ENCODE measurements at places on chromosomes 7 and 10.

- no peak for DNase-seq
Measured at GRCh38 chr10:16117305-16117695, 257.0 kb upstream of the MINDY3 start.

- DNase-seq = no peak
Measured at GRCh38 chr7:44447874-44448425, 42.5 kb downstream of the NUDCD3 start.

DNA sequence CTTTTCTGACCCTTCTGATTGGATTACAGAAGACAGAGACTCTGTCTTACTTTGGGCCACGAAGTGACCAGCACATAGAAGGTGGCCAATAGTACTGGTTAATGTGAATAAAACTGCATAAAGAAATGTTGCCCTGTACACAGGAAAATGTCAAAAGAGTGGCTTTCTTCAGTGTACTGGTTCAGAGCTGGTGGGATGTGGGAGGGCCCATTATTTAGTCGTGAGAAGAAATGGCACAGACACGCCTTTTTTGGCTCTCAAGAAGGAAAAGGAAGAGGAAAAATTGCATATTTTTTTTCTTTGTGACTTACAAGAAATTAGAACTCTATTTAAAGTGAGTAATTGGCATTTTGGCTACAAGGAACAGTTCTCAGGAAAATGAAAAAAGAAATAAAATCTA is 129.7 kb downstream of the DGKI start:
- DNase-seq = no peak

DNA sequence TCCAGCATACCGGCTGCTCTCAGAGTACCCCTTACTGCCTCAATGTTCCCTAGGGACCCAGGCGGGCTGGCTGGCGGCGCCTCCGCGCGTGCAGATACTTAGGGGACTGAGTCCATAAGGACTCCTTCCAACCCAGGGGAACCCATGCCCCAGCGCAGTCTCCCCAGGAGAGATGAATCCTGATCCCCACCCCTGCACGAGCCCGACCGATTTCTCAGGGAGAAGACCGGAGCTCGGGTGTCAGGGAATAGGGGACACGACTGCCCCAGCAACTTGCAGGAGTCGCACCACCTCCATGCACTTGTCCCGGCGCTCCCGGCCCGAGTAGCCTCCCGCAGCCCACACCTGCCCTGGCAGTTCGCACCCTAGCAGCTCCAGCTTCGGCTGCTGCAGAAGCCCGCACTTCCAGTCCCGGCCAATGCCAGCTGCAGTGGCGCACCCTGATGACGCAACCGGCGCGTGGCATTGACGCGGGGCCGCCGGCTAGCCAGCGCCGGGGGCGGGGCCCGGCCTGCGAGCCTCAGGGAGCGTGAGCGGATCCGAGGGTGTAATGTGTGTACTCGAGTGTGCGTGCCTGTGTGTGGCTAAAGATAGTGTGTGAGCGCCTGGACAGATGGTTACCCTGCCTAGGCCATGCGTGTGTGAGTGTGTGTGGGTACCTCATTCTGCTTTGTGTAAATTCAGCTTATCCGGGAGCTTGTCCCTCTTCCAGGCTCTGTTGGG is at the start of gene GPAM:
Gene GPAM (minus strand): TSS at position 437 of the 723 bp plus-strand sequence. CDS start 1,981 bp downstream, outside the sequence.
- DNase-seq = peak; percentile 99

- no peak for DNase-seq
Measured at GRCh38 chr7:36748017-36748487, 23.8 kb upstream of the AOAH start.

DNA sequence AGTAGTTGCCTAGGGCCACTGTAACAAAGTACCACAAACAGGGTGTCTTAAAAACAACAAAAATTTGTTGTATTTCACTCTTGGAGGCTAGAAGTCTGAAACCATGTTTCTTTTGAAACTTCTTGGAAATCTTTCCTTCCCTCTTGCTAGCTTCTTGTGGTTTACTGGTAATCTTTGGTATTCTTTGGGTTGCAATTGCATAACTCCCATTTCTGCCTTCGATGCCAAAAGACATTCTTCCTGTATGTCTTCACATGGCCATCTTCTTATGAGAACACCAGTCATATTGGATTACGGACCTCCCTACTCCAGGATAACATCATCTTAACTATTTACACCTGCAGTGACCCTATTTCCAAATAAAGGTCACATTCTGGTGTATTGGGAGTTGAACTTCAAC is 357.4 kb downstream of the PPP1R3A start:
- DNase-seq = no peak

- DNase-seq = no peak
Measured at GRCh38 chr7:109044691-109045090, 475.0 kb downstream of the DNAJB9 start.

- DNase-seq = no peak
Measured at GRCh38 chr10:127813290-127813689, 76.3 kb downstream of the FOXI2 start.

GRCh38 chr7:115635876-115636275 is 394.7 kb downstream of the TFEC start:
- no peak for DNase-seq

DNA sequence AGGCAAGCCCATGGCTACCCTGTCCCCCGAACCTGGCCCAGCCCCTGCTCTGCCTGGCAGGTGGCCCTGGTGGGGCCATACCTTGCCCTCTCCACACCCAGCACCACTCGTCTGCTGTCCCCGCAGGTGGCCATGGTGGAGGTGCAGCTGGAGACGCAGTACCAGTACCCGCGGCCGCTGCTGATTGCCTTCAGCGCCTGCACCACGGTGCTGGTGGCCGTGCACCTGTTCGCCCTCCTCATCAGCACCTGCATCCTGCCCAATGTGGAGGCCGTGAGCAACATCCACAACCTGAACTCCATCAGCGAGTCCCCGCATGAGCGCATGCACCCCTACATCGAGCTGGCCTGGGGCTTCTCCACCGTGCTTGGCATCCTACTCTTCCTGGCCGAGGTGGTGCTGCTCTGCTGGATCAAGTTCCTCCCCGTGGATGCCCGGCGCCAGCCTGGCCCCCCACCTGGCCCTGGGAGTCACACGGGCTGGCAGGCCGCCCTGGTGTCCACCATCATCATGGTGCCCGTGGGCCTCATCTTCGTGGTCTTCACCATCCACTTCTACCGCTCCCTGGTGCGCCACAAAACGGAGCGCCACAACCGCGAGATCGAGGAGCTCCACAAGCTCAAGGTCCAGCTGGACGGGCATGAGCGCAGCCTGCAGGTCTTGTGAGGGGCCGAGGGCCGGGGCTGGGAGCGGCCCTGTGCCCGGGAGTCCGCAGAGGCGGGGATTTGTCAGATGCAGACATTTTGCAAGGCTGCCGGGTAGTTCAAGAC is 13.2 kb downstream of the ORAI2 start:
- no peak for DNase-seq

DNA sequence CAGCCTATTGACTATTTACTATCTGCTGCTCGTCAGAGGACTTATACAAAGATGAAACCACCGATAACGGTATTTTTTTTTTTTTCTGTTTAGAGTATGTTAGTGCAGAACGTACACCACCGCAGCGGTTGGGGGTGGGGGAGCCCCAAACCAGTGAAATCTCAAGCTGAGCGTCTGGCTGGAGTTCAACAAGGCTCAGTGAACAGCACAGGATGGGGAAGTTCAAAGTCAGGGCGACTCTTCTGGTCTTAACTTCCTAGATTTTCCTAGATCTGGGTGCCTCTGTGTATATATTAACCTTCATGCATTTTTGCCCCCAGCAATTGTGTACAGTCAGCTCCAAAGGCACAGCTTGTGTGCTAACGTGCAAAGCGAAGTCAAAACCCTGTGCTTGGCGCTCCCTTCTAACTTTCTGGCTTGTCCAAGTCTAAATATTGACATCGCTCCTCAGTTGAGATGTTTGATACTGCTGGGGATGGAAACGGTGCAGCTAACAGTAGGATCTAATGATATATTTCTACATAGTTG is 1.1 kb downstream of the RHOBTB1 start:
- DNase-seq = no peak

DNA sequence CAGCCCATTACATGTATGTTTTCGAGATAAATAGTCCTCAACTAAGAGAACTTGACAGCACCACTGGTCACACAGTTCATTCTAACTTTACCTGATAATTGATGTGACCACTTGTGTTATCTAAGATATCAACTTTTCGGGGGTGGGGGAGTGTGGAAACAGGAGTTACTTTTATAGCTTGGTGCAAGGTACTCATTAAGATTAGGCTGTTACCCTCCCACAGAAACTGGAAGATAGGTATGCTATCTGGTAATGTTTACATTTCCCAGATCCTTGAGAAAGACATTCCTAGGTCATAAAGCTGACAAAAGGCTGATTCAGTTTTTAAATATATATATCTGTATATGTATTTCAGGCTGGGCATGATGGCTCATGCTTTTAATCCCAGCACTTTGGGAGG is 11.1 kb downstream of the ERVW-1 start:
- no peak for DNase-seq

- no peak for DNase-seq
Measured at GRCh38 chr7:12889391-12889790, 202.0 kb downstream of the ARL4A start.

GRCh38 chr10:117134056-117134305 is 4.1 kb downstream of the VAX1 start:
- DNase-seq = no peak

- DNase-seq = no peak
Measured at GRCh38 chr7:22287412-22287811, 69.5 kb downstream of the RAPGEF5 start.

- DNase-seq = no peak
Measured at GRCh38 chr10:56586461-56586891, 225.4 kb upstream of the ZWINT start.

DNA sequence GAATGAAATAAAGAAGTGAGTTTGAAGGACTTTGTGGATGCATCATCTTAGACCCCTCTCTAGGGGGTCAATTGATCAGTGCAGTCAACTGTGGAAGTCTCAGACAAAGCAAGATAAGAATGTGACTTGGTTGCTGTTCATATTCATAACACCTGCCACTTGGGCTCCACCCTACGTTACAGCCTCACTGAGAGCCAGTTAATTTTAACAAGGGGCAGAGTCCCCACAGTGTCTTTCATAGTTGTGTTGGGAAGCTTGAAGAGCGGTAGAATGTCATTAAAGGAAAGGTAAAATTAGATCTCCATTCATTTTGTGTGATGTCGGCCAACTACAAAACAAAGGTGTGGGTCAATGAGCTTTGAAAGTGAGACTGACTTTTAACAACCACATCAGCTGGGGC is 442.1 kb upstream of the C7orf33 start:
- DNase-seq = no peak

DNA sequence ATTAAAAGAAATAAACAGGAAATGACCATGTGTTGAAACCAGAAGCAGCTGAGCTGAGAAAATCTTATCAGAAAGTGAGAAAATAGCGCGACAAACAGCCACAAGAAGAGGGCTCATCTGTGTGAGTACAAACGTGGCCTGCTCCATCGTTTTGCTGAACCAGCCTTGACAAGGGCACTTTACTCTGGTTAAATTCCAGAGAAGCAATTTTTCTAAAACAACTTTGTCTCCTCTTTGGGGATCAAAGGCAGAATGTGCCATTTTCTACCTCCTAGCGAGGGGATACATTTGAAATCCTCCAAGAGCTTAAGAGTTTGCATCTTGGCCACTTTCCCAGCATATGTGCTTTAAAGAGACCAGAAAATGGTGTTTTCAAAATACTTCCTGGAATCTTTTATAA is 51.3 kb upstream of the VIPR2 start:
- DNase-seq = no peak

DNA sequence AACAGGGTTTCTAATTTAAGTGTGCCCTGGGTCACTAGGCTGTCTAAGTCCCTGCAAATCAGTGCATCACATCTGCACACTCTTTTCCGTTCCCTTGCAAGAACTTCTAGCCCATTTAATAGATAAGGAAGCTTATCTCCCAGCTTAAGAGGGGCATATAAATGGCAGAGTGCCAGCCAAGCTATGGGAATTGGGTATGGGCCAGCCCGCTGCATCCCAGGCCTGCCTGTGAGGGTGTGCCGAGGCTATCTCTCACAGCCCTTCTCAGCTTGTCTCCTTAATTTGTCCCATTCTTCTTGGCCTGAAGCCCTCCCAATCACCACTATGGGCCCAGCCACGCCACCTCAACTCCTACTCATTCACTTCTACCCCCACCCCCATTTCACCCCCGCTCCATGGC is 14.7 kb downstream of the AQP1 start:
- DNase-seq = no peak

DNA sequence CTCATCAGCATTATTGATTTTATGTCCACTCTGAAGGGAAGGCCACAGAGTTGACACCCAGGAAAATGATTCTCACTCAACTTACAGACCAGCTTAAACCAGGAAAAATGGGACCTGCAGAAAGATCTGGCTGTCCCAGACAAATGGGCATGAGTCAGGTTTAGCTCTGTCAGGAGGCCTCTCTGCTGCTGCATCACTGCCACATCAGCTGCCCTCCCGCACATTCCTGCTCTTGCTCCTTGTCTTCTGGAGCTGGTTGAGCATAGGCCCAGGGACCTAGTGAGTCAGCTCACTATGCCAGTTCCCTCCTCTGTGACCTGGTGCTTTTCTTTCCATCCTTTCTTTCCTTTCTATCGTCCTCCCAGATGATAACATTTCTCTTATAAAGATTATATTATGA is 18.8 kb upstream of the SMNDC1 start:
- no peak for DNase-seq

GRCh38 chr10:120386896-120387295 is 70.1 kb upstream of the PLPP4 start:
- DNase-seq = no peak

DNA sequence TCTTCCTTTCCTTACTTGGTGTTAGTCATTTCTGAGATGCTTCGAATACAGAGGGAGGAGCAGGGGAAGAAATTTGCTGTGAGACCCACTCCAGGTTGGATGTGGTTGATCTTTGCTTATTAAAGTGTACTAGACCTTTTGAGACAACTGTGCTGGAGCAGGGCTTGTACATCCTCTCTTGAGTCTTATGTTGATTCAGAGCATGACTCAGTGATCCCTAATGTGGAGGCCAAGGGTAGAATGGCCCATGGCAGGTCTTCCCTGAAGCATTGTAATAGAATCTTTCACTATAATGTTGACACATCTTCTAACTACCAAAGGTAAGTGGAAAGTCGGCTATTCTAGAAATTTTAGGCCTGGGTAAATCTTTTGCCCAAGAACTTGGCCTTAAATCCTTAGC is 17.0 kb upstream of the SFR1 start:
- DNase-seq = no peak
